GM18507 (cell line): ENCODE measurements at places on chromosomes 7 and 10.

GRCh38 chr7:80087771-80088170 lies 46.9 kb upstream of the GNAI1 start:
- DNase-seq: no peak

- DNase-seq: no peak
These were observed 737.1 kb downstream of the PHTF2 start for GRCh38 chr7:78535655-78536054.

DNA sequence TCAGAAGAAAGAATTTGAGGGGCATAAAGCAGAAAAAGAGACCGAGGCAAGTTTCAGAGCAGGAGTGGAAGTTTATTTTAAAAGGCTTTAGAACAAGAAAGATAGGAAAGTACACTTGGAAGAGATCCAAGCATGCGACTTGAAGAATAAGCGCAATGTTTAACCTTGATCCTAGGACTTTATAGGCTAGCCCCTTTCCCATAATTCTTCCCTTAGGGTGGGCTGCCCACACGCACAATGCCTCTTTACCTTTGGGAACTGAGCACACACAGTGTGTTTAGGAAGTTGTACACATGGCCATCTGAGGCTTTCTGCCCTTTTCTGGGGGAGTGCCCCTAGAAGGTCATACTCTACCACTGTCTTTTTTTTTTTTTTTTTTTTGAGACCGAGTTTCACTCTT lies 11.2 kb upstream of the GSTO1 start:
- no peak for DNase-seq

DNA sequence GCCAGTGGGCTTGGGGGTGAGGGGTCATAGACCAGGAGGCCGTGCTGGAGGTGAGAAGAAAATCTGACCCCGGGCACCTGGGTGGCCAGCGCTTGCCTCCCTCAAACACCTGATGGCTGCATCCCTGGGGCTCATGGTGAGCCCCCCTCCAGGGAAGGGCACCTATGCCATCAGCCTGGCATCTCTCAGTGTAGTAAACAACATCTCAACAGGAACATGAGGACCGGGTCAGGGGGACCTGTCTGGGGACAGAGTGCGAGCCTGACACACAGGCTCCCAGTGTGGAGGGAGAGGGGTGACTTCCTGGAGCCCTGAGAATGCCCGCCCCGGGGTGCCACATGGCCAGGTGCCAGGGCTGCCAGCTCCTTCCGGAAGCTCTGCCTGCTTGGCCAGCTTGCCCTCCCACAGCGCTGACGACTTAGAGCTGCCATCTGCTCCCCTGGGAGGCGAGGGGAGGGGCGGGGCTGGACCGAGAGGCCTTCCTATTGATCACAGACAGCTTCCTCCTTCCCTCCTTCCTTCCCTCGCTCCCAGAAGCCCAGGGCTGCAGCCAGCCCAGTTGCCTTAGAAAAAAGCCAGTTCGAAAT lies 12.3 kb downstream of the STX1A start:
- DNase-seq: no peak

- no peak for DNase-seq
These were observed 185.1 kb upstream of the AGK start for GRCh38 chr7:141366091-141366621.

DNA sequence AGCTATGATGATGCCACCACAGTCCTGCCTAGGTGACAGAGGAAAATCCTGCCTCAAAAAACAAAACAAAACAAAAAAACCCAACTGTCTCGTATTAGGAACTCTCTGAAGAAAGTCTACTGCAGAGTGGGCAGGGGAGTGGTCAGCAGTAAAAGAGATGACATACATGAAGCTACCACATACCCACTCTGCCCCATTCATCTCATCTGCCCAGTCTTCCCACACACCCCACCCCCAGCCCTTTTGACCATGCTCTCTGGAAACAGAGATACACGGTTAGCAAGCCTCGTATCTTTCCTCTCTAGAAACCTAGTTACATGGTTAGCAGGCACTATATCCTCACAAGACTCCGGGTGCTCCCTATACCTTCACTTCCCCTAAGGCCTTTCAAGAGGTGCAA lies 8.3 kb downstream of the SLC37A3 start:
- no peak for DNase-seq

DNA sequence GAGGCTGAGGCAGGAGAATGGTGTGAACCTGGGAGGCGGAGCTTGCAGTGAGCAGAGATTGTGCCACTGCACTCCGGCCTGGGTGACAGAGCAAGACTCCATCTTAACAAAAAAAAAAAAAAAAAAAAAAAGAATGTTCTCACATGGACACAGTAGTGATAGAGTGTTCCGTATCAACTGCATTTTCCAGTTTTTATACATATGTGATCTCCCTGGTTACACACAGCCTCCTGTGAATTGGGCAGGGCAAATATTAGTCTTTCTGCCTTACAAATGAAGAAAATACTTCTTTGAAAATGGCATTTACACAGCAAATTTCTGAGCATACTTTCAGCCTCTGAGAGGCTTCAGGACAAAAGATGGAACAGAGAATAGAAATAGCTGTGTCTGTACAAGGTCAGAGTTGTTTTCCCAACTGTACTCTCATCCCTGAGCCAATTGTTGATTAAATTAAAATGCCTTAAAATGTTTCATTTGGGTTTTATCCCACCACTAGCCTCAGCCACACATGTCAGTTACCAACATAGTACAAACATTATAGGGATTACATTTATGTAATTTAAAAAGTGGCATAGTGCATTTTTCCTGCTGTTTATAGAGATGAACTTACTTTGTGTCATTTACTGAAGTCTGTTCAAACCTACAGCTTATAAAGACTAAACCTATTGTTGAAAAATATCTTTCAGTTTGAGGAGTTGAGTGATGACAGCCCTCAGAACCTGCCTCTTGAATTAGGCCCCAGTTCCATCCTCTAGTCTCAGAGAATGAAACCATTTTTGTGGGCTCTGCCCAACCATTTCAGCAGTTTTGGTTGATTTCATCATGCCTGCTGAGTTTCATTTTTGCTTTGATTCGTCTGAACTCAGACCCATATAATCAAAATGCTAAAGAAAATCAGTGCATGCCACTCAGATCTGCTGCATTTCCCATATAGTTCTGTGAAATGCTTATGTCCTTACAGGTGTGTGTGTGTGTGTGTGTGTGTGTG lies 609.4 kb upstream of the C7orf33 start:
- no peak for DNase-seq

- DNase-seq: no peak
These were observed 175.4 kb downstream of the MGMT start for GRCh38 chr10:129642427-129642826.

DNA sequence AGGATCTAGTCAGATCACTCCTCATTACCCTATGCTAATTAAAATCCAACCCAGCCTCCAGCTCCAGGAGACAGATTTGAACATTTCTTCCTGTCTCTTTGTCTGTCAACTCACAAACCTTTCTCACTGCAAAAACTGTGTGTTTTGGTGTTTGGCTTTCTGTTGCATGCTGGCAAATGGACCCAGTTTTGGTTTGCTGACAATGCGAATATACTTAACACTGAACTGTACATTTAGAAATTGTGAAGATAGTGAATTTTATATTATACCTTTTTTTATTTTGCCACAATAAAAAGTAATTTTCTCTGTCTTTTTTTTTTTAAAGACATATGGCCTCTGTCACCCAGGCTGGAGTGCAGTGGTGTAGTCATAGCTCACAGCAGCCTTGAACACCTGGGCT lies 18.3 kb upstream of the TNPO3 start:
- DNase-seq: no peak

DNA sequence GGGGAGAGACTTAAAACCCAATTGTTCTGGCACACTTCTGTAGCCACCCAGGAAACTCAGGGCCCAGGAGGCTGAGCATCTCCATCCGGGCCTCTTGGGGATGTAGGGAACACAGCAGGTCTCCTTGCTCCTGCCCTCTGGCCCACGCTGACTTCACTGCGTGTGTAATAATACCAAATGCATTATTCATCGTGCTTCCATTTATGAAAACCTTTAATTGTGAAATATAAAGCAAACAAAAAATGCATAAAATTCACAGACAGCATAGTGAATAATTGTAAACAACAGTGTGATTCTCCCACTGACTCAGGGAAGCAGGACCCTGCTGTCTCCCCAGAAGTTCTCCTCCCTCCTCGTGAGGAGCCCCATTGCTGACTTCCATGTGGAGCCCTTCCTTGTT lies 70.3 kb upstream of the SHH start:
- no peak for DNase-seq

- DNase-seq: no peak
These were observed 209.0 kb upstream of the FZD1 start for GRCh38 chr7:91055219-91055618.

DNA sequence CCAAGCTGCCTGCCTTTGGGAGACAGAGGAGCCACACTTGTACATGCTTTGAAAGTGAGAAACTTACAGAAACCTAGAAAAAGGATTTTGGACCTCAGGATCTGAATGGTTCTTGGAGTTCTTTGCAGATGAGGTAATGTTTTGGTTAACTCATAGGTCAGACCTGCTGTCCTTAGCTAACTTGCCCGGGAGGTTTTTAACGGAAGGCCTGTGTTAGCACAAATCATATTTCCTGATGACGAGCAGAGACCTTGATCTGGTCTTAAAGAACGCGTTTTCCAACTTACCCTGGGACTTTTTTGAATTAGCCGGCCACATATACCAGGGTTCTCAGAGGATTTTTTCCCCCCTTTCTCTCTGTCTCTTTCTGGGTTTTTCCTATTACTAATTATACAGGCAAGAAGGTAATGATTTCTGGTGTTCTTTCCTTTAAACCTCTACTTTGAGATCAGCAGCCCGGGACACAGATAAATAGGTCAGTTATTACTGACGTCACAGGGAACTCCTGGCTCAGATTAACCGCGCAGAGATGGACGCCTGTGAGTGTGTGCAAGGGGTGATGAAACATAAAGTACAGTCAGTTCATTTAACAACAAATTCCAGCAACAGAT lies 101.7 kb upstream of the KLF6 start:
- DNase-seq: no peak

GRCh38 chr10:76050291-76050625 lies 618.8 kb downstream of the LRMDA start:
- DNase-seq: no peak

DNA sequence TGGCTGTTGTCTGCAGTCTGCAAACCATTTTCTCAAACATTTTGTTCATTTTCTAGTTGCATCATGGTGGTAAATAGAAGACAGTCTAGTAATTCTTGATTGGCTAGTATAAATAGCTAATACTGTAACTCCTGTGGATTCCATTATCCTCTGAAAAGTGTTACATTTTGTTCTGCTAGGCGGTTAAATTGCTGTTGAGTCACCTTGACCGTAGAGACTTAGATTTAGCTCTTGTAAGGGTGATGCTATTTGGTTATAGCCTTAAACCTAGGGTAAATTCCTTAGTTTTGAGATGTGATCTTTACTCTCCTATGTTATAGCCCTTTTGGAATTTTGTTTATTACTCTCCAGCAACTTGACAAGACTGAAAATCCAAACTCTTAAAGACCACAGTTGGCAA lies 58.8 kb downstream of the SHOC2 start:
- DNase-seq: no peak

- no peak for DNase-seq
These were observed 1096.8 kb downstream of the KCNMA1 start for GRCh38 chr10:76540786-76541185.

GRCh38 chr10:2592360-2593160 lies 474.8 kb upstream of the PFKP start:
- DNase-seq: no peak

DNA sequence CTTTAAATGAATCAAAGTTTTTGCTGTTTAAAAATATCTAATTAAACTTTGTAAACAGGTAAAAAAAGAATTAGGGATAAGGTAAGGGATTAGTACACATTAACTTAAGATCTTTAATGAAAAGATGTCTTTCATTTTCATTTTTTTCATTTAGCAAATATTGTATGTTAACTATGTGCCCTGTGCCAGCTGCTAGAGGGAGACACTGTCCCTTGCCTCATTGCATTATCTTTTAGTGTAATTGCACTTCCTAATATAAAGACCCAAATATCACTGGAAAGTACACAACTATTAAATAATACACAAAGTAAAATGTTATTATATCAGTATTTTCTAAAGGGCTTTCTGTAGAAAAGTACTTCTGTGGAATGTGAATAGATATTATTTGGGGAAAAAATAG lies 102.7 kb downstream of the GPR37 start:
- DNase-seq: no peak

DNA sequence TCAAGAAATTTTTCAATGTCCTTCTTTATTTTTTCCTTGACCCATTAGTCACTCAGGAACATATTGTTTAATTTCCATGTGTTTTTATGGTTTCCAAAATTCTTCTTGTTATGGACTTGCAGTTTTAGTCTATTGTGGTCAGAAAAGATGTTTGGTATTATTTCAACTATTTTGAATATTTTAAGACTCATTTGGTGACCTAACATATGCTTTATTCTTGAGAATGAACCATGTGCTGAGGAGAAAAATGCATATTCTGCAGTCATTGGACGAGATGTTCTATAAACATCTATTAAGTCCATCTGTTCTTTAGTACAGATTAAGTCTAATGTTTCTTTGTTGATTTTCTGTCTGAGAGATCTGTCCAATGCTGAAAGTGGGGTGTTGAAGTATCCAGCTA lies 42.3 kb upstream of the MDFIC start:
- DNase-seq: no peak

GRCh38 chr10:12844811-12845483 lies 156.6 kb downstream of the CCDC3 start:
- DNase-seq: no peak

GRCh38 chr7:158371856-158372255 lies 215.8 kb downstream of the PTPRN2 start:
- no peak for DNase-seq
